Renal pelvis (tissue), 12 donors: ENCODE measurements at places on chromosomes 5 and 9.

GRCh38 chr9:132780230-132781007 is 97.7 kb downstream of the AK8 start:
- no peak for DNase-seq

GRCh38 chr9:135905380-135906258 is 1.7 kb downstream of the CAMSAP1 start:
- DNase-seq, result no peak

GRCh38 chr5:110625376-110625999 is 101.0 kb downstream of the TMEM232 start:
- DNase-seq, result peak; percentile 15

GRCh38 chr5:73494721-73495120 is 3.5 kb upstream of the BTF3 start:
- DNase-seq, result no peak

- DNase-seq, result no peak
These were observed 114.1 kb downstream of the MPDZ start for GRCh38 chr9:13165236-13165945.

GRCh38 chr5:161544350-161544765 is 2.2 kb downstream of the GABRB2 start:
- no peak for DNase-seq

DNA sequence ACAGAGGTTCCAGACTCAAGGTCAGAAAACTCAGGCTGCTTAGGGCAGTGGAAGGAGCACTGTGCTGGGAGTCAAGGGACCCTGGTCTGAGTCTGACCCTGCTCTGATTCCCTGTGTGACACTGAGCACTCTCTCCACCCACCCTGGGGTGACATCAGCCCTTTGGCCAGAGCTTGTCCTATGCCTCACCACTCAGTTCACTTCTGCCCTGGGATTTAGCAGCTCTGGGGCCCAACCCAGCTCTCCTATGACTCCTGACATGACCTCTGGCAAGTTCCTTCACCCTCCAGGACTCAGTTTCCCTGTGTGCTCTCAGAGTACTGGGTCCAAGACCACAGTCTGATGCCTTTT is 63.9 kb downstream of the FAM114A2 start:
- no peak for DNase-seq

GRCh38 chr5:7852988-7853387 is 2.1 kb upstream of the CFAP90 start:
- no peak for DNase-seq

- no peak for DNase-seq
These were observed 2344.7 kb upstream of the ACO1 start for GRCh38 chr9:30039712-30040111.

DNA sequence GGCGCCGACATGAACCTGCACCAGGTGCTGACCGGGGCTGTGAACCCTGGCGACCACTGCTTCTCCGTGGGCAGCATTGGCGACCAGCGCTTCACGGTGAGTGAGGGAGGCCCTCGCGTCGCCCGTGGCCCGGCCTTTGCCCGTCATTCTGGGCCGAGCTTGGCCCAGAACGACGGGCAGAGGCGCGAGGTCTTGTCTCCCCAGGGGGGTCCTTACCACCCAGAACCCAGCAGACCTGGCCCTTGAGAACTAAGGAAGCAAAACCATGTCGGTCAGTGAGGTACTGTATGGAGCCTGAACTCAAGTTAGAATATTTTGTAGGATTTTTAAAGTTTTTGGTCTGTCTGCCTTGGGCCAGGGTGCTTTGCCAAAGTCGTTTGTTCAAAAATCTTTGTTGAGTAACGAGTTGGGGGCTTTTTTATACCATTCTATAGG is 691 bp downstream of the DMXL1 start:
- DNase-seq, result peak; percentile 15

DNA sequence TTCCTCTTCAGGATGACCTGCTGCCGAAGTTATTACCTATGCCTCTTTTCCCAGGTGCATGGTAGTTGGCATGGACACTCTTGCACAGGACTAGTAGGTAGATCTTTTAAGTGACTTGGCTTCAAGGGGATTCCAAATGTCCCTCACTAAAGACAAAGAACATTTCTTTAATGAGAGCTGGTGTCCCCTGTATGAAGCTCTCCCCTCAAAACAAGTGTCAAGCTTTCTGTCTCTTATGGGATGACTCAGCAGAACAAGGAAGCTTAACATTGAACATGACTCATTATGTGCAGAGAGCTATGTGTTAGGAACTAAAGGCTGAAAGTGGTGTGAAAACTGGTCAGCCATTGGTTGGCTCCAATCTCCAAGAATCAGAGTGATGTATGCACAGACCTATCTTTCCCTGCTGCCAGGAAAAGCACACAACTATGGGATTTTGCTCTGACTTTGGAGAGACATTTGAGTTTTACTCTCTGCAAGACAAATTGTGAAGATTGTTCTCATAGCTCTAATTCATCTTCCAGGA is 120.5 kb downstream of the PRDM6 start:
- no peak for DNase-seq

DNA sequence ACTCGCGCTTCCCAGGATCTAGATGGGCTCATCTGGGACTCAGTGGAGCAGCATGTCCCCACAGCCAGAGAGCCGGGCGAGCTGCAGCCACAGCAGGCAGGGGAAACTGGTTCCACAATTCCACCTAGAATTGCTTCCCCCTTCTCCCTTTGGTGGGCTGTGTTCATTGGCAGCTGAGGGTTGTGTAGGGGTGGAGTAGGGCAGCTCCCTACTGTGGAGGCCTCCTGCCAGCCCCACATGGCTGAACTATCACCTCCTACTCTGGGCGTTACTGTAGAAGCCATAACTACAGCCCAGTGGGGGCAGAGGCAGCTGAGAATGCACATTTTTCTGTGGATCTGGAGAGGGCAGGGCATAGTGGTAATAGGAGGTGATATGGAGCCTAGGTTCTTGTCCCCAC is 44.8 kb downstream of the PPARGC1B start:
- DNase-seq, result no peak

- no peak for DNase-seq
These were observed 138.7 kb downstream of the PLCXD3 start for GRCh38 chr5:41371738-41372137.

DNA sequence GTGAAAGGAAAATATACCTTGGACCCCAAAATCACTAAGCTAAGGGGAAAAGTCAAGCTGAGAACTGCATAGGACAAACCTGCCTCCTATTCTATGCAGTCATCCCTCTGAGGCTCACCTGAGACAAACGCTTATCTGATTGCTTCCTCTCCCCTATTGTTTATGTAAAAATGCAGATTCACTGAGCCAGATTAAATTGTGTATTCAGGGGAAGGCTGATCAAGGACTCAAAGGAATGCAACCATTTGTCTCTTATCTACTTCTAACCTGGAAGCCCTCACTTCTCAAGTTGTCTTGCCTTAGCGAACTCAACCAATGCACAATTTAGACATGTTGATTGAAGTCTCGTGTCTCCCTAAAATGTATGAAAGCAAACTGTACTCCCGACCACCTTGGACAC is 13.3 kb downstream of the SPARC start:
- DNase-seq, result no peak

- no peak for DNase-seq
These were observed 116.6 kb upstream of the SLC44A1 start for GRCh38 chr9:105127863-105128220.

DNA sequence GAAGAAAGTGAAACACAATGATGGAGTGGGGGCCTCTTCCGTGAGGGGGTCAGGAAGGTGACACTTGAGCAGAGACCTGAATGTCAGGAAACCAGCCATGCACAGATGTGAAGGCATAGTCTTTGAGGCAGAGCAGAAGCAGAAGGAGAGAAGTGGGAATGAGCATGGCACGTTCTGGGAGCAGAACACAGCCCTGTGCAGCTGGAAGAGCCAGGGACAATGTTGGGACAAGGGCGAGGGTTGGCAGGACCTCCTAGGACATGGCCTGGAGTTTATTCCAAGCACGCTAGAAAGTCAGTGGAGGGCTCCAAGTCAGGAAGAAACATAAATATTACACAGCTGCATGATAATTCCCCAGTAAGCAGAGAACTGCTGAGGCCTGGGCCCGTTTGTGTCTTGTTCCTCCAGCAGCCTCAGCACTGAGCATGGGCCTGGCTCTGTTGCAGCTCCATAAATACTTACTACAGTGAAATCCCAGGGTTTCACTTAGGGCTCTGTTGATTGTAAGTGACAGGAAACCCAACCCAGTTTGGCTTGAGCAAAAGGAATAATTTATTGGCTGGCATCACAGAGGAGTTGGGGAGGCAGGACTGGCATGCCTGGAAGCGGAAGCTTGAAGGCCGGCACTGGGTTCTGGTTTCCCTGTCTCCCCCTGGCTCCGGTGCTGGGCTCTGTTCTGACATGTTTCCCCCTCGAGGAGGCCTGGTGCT is 66.2 kb downstream of the MVB12B start:
- DNase-seq, result no peak

DNA sequence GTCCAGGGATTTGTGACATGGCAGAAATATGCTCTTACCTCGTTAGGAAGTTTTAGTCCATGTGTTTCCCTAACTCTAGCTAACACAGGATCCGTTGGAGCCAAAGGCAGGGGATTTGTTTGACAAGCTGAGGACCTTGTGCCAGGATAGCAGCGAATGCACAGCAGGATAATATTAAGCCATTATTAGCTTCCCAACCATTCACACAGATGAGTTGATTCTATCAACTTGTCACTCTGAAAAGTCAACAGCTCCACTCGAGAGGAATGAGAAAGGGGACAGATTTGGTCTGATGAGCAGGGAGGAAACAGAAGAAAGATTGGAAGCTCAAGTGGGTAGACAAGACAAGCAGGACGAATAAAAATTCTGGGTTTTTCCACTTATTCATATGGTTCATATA is 106.2 kb downstream of the FSTL4 start:
- no peak for DNase-seq

GRCh38 chr9:123365881-123366528 is 10.0 kb downstream of the CRB2 start:
- DNase-seq, result no peak

- DNase-seq, result no peak
These were observed 13.2 kb downstream of the PDE8B start for GRCh38 chr5:77223653-77224052.

DNA sequence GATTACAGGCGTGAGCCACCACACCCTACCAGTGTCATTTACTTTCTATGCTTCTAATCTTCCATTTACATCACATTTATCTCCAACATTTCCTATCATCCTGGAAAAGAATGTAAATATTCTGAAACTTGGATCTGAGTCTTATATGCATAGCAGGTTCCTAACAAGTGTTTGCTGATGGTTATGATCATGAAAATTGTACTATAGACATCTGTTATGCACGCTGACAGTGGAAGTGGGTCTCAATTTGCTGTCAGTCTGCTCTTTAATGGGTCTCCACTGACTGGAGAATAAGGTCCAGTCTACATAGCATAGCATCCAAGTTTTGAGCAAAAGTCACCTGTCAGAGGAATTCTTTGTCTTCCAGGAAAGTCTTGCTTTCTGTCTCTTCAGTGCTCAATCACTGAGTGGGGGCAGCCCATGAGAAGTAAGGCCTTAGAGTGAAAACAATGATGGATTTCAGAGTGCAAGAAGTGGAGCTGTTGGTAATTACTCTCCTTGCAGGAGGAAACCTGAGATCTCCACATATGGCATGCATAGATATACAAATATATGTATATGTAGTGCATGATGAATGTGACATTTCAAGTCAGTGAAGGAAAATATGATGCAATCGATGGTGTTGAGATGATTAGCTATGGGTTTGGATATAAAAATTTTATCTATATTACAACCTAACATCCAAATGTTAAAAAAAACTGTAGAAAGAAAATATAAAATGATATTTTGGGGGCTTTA is 29.2 kb upstream of the MSANTD3 start:
- no peak for DNase-seq

GRCh38 chr5:178163772-178164735 is 10.4 kb upstream of the NHP2 start:
- DNase-seq, result peak; percentile 83

GRCh38 chr5:35212122-35212982 is 17.9 kb downstream of the PRLR start:
- DNase-seq, result no peak

GRCh38 chr5:64634997-64635686 is 55.2 kb upstream of the SHISAL2B start:
- DNase-seq, result peak; percentile 21

GRCh38 chr9:27653246-27653645 is 80.0 kb upstream of the C9orf72 start:
- DNase-seq, result no peak

DNA sequence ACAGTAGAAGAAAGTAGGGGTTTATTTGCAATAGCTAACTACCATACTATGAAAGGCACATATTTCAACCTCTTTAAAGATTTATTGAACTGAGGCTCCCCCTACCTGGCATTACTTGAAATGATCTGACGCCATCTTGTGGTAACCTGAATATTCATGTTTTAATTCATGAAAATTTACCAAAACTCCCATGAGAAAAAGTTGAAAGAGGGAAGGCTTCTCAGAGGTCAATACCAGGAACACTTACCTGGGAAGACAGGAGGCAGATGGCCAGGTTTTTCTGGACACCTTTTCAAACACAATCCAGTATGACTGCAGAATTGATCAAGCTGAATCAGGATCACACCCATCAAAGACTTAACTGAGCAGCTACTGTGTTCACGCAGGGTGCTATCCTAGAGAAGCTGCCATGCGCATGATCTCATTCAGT is 9.4 kb downstream of the PRELID2 start:
- peak; percentile 51 for DNase-seq
